Osteocyte (in vitro differentiated cells): ENCODE measurements at places on chromosomes 3 and 15. TPM values are rescaled to one million over a fixed set of nuclear protein-coding genes. Genes with fewer than 3 reads are reported as not detected.

GRCh38 chr3:31695280-31696008 is 162.7 kb downstream of the STT3B start:
- no peak overlapping the region for H3K27ac ChIP-seq
- no peaks in the 10 kb centered on the region for H3K27me3 ChIP-seq
- H3K36me3 ChIP-seq: peaks cover 4% of the 10 kb centered on the region

STARD9 gene
- total RNA-seq: 23.6 and 24.4 TPM in 2 replicates

RBMS3 gene
- total RNA-seq: 64.2 and 66.8 TPM in 2 replicates

CERS3 gene
- not detected in 2 replicates for total RNA-seq

DNA sequence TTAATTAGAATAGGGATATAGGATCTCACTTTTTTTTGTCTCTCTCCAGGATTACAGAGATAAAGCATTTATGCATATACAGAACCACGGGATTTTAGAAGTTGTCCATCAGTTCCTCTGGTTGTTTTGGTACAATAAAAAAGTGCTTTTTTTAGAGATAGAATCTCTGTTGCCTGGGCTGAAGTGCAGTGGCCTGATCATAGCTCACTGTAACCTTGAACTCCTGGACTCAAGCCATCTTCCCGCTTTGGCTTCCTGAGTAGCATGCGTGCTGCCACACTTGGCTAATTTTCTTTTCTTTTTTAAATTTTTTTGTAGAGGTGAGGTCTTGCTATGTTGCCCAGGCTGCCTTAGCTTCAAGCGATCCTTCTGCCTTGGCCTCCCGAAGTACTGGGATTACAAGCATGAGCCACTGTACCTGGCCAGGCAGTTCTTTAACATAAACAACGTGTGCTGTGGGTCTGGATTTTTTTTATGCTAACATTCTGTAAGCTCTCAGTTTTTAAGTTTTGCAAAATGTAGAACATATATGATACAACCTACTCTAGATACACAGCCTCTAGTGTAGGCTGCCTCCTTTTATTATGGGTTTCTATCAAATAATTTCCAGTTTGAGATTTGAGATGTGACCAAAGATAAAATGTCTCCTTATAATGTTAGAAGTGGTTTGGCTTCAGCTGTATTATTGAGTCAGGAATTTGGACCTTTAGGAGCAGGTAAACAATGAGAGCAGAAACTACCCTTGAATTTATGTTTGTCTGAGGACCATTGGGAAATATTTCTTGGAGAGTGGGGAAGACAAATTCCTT is 57.4 kb upstream of the ULK4 start:
- H3K4me3 ChIP-seq: no peak overlapping the region
- DNase-seq: no peak
- no peaks in the 10 kb centered on the region for H3K36me3 ChIP-seq
- H3K27ac ChIP-seq: peak overlapping the region; percentile 80
- H3K27me3 ChIP-seq: no peaks in the 10 kb centered on the region

GRCh38 chr3:55746808-55747413 is 259.8 kb upstream of the WNT5A start:
- H3K27me3 ChIP-seq: no peaks in the 10 kb centered on the region
- peaks cover 15% of the 10 kb centered on the region for H3K4me1 ChIP-seq
- H3K36me3 ChIP-seq: no peaks in the 10 kb centered on the region
- no peak overlapping the region for H3K4me3 ChIP-seq

DNA sequence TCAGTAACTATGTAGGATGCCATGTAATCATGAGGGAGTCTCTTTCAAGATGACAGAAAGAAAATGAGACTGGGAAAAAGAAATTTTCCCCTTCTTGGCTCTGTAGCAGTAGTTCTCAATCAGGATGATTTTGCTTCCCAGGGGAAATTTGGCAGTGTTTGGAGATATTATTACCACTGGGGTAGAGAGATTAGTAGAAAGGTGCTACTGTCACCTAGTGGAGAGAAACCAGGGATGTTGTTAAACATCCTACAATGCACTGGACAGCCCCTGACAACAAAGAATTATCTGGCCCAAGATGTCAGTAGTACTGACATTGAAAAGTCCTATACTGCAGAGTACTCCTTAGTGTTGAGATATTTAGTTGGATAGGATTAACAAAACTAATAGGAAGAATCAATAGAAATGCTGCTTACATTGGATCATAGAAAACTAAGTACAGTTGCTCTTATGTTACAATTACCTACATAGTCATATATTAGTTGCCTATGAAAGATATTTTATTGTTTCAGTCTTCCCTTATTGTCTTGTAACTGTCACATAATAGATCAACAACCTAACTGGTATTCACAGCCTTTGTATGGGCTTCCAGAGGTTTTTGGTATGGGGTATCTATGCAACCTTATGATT is 433.3 kb downstream of the RAP2B start:
- peaks cover 33% of the 10 kb centered on the region for H3K27me3 ChIP-seq
- H3K4me3 ChIP-seq: no peak overlapping the region
- peaks cover 2% of the 10 kb centered on the region for H3K4me1 ChIP-seq

DNA sequence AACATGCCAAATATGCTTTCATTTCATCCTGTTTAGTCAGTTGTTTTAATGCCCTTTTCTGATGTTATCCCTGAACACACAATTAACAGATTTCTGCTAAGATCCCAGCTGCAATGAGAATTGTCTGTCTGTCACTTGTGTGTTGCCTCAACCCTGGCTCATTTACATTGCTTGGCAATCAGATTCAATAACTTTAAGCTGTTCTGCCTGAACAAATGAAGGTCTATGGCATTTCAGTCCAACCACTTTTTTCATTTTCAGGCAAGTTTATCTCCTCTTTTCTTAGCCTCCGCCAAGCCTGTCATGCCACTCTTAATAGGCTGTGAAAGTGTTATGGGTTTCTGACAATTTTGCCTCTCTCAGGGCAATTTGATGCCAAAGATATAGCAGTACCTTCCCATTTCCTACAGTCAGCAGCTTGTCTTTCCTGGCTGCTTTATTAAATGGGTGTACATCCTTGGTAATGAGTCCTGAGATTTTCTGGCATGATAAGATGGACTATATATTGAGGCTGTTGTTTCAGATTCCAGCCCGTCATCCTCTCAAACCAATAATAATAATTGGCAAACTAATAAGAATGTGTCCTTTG is 68.7 kb upstream of the ADAMTS9 start:
- H3K27me3 ChIP-seq: peaks cover 2% of the 10 kb centered on the region
- no peak overlapping the region for H3K4me3 ChIP-seq
- H3K4me1 ChIP-seq: no peaks in the 10 kb centered on the region
- no peak for DNase-seq
- no peaks in the 10 kb centered on the region for H3K36me3 ChIP-seq
- no peak overlapping the region for H3K27ac ChIP-seq

DNA sequence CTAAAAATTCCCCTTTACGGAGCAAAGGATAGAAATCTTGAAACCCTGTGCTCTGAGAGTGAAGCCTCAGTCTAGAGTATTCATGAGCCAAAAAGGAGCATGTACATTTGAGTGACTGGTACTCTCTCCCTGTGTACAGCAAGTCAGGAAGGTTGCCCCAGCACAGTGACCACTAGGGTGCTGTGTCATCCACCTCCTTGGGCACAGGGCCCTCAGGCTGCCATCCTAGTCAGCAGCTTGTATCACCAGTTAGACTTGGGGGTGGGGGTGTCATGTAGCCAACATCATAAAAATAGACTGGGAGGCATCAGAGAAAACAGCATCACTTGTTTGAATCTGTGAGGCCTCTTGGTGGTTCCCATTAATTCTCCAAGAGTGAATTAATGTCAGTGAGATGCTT is 12.0 kb downstream of the NME9 start:
- H3K27me3 ChIP-seq: peaks cover 41% of the 10 kb centered on the region
- no peaks in the 10 kb centered on the region for H3K4me1 ChIP-seq
- H3K27ac ChIP-seq: no peak overlapping the region

DNA sequence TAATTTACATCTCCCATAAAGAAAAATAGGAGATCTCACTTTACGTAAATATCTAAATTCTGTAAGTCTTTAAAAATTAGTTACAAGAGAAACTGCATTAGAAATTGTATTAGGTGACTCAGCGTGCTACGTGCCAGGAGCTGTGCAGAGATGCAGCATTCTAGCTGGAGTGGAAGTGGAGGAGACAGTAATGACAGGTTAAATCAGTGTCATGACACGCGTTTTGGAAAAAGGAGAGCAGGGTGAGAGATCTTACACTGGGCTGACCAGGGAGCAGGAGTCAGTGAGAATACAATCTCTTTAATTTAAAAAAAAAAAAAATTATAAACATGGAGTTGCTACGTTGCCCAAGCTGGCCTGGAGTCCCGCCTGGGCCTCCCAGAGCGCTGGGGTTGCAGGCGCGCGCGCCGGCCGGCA is 635 bp downstream of the TUBGCP5 start:
- H3K4me1 ChIP-seq: peaks cover 15% of the 10 kb centered on the region
- H3K4me3 ChIP-seq: peak overlapping the region; percentile 86
- peaks cover 15% of the 10 kb centered on the region for H3K36me3 ChIP-seq
- H3K27ac ChIP-seq: peak overlapping the region; percentile 79
- peak; percentile 44 for DNase-seq

DNA sequence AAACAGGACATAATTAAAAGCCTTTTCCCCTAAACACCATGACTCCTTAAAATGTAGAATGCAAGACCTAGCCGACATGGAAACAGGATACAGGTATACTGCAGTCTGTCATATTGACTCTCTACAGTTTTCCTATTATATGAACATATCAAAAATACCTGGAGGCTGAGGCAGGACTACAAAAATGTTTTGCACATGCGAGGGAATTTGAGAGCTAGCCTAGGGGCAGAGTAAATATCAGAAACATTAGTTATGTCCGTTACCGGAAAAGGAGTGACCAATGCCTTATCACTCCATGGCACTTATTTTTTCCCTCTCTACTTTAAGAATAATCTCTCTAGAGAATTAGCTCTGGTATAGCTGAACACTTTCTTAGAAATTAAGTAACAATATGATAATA is 732.3 kb downstream of the TUSC7 start:
- no peaks in the 10 kb centered on the region for H3K4me1 ChIP-seq
- DNase-seq: no peak
- no peak overlapping the region for H3K4me3 ChIP-seq
- H3K36me3 ChIP-seq: no peaks in the 10 kb centered on the region

DNA sequence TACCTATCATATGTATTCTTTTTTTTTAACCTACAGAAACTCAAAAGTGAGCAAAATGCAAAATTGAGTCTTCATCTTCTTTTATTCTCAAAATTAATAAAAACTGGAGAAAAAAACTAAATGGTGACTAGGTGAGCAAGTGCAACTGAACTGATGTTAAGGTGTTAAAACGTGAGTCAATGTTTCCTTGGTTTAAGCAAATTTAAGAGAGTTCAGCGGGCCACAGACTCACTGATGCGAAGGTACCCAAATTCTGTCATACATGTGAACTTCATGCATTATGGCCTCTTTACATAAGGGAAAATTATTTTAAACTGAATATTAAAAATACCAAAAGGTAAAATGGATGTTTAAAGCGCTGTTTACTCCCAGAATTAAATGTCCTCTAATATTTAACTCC is 206.6 kb downstream of the FOXP1 start:
- no peaks in the 10 kb centered on the region for H3K36me3 ChIP-seq
- H3K27me3 ChIP-seq: no peaks in the 10 kb centered on the region
- H3K4me3 ChIP-seq: no peak overlapping the region

DNA sequence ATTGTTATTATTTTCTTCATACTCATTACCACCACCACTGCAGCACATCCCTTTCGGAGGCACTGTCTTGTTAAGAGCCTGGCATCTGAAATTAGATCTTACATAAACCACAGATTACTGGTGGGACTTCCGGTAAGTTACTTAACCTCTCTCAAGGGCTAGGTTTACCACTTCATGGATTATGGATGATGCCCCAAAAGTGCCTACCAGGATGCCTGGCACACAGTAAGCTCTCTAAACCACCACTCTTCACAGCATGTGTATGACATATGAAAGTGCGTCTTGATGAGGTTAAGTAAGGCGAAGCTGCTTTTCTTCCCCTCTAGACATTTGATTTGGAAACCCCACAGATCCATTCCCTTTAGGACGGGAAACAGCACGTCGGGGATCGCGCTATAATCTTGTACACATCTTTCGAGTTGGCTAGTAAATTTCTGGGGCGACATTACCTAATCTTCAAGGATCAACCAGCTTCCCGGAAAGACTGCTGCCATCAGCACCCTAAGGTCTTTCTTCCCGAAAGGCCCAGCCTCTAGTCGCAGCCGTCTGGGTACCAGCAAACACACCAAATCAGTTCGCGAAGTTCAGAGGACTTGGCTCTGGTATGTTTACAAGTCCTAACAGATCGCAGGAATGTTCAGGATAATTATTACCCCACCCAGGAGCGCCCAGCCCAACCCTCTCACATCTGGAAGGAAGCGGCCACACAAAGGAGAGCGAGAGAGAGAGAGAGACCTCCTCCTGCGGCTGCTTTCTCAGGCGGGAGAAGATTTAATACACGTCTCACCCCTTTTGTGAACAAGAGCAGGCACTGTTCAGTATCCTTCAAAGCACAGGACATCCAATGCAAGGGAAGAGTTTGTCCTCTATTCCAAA is 155.1 kb upstream of the FRMD4B start:
- peaks cover 61% of the 10 kb centered on the region for H3K27me3 ChIP-seq
- H3K36me3 ChIP-seq: no peaks in the 10 kb centered on the region
- no peak overlapping the region for H3K27ac ChIP-seq
- peak overlapping the region; percentile 59 for H3K4me3 ChIP-seq
- peaks cover 17% of the 10 kb centered on the region for H3K4me1 ChIP-seq

GRCh38 chr3:72669224-72669623 is 179.0 kb downstream of the SHQ1 start:
- DNase-seq: no peak
- no peaks in the 10 kb centered on the region for H3K4me1 ChIP-seq

NOX5 gene
- total RNA-seq: not detected in 2 replicates

CAV3 gene
- not detected in 2 replicates for total RNA-seq

- peaks cover 31% of the 10 kb centered on the region for H3K4me1 ChIP-seq
- no peak overlapping the region for H3K4me3 ChIP-seq
- H3K27me3 ChIP-seq: peaks cover 9% of the 10 kb centered on the region
- peak overlapping the region; percentile 24 for H3K27ac ChIP-seq
- no peak for DNase-seq
- H3K36me3 ChIP-seq: peaks cover 11% of the 10 kb centered on the region
Observed at GRCh38 chr3:23036728-23037127, 166.4 kb upstream of the UBE2E2 start.

DNA sequence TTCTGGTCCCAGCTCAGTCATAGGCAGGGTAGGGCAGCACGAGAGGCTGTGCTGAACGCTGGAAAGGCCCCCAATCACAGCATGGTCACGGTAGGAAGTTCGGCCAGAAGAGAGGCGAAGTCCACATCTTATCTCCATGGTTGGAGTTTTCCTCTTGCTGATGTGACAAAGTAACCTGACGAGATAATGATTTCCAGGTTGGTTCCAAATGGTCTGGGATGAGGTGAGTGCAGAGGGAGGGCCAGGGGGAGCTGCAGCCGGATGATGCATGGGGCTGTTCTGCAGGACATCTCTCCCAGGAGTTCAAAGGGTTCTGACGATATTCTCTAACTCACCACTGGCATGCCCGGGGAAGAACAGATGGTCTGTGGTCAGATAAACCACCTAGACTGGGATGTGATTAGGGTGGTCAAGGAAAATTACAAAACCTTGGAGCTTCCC is 83.2 kb upstream of the WNT5A start:
- H3K27me3 ChIP-seq: no peaks in the 10 kb centered on the region
- no peak overlapping the region for H3K27ac ChIP-seq
- H3K4me3 ChIP-seq: no peak overlapping the region
- H3K4me1 ChIP-seq: no peaks in the 10 kb centered on the region

QRICH1 gene
- total RNA-seq: 92.9 and 104 TPM in 2 replicates
